ENCODE measurements at places on chromosomes 11 and 22.

DNA sequence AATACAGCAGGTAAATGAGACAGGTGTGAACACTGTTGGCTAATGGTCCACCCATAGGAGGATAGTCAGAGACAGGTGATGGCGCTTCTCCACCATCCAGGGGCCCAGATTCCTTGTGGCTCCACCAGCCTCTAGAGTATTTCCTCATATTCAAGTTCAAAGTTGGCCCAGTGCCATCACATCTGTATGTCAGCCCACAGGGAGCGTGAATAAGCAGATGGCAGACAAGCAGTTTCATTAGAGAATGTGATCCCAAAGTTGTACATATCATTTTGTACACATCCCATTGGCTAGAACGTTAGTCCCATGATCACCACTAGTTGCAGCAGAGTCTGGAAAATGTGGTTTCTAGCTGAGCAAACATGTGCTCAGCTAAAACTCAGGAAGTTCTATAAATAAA lies 11.0 kb upstream of the CWF19L2 start:
- no peak for DNase-seq

DNA sequence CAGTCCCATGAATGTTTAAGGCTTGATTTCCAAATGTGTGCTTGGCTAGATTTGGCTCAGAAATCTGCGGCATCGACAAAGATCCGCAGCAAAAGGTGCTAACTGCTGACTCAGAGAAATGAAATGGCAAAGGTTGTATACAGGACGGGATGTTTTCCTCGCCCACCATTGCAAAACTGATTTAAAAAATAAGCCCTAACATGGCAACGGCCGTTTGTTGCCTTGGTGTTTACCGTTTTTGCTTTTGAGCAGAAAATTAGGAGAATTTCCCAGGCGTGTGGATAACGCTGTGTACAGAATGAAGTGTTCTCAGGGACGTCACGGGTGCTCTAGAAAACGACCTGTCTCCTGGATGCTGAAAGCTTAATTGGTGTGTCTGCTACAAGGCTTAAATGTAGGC lies 70.2 kb downstream of the ARHGAP8 start:
- DNase-seq, result no peak

GRCh38 chr22:46572911-46573780 lies 35.7 kb upstream of the CELSR1 start:
- no peak for DNase-seq

- no peak for DNase-seq
Measured at GRCh38 chr11:55942785-55943392, 6.7 kb upstream of the OR5I1 start.

GRCh38 chr11:267491-267994 lies 10.7 kb upstream of the NLRP6 start:
- DNase-seq, result no peak

DNA sequence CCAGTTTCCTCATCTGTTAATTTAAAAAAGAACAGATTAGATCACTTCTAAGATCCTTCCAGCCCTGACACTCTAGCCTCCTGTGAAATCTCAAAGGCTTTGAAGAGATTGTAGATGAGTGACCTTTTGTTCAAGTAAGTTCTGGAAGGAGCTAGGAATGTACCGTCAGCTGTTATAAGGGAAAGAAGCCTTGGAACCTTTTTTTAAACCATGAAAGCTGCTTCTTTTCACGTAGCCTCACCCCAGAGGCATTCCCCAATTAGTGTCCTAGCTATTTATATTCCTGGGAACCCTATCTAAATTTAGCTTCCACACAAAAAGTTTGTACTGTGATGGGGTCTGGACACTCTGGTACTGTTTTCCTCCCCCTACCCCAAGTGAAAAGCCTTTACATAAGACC lies 35.8 kb upstream of the SLN start:
- no peak for DNase-seq

DNA sequence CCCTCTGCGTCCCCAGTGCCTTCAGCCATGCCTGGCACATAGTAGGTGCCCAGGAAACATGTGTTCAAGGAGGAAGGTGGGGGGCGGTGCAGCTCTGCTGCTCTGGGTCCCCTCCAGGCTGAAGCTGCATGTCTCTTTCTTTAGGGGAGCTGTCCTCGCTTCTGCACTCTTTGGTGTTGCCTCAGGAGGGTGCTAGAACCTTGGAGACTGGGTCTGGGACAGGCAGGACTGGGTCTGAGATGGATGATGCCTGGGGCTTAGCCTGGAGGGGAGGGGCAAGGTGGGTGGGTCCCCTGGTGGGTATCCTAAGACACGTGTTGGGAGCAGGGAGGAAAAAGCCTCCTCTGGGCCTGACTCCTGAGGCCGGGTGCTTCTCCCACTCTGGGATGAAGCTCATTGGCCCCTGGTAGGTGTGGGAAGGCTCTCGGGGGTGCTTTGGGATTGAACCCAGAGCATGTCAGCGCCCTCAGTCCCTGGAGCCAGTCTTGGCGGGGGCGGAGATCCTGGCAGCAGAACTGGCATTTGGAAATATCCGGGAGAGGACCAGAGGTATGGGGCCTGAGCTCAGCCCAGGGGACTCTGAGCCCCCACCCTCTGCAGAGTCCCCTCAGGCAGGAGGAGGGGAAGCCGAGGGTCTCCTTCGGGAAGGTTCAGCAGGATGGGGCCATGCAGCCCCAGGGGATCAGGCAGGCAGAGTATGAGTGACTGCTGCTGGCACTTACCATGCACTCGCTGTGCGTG lies 6.7 kb upstream of the GSTP1 start:
- DNase-seq, result no peak

DNA sequence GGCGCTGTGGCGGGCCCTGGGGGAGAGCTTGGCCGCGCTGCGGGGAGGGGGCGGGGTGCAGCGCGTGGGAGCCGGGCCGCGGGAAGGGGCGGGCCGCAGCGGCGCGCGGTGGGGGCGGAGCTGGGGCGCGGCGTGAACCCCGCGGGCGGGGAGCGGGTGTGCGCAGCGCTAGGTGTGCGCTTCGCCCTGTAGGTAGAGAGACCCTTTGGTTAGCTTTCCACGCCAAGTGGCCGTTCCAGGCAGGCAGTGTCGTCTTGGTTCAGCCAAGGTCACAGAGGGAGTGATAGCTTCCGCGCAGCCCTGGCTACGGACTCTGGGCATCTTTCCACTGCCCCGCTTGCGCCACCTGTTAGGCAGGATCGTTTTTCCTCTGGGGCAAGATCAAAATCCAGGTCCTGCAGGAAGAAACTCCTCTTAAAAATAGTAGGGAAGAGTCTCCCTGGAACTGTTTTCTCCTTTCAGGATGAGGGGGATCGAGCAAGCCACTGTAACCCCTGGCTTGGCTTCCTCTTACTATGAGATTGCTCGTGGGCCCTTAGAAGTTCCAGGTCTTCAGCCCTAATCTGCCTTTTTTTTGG lies 434 bp downstream of the BANF1 start:
- peak; percentile 88 for DNase-seq

DNA sequence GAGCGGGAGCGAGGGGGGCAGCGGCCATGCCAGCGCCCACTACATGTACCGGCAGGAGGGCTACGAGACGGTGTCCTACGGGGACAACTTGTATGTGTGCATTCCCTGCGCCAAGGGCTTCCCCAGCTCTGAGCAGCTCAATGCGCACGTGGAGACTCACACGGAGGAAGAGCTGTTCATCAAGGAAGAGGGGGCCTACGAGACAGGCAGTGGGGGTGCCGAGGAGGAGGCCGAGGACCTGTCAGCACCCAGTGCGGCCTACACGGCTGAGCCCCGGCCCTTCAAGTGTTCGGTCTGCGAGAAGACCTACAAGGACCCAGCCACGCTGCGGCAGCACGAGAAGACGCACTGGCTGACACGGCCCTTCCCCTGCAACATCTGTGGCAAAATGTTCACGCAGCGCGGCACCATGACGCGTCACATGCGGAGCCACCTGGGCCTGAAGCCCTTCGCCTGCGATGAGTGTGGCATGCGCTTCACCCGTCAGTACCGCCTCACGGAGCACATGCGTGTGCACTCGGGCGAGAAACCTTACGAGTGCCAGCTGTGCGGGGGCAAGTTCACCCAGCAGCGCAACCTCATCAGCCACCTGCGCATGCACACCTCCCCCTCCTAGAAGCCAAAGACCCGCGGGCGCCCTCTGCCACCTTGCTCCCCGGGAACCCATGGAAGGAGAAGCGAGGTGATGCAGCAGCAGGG lies 20.9 kb upstream of the TMEM191C start:
- DNase-seq, result no peak

GRCh38 chr11:77081381-77081851 lies 14.6 kb downstream of the CAPN5 start:
- no peak for DNase-seq

- DNase-seq, result no peak
Measured at GRCh38 chr11:7530013-7530640, 16.3 kb downstream of the PPFIBP2 start.

DNA sequence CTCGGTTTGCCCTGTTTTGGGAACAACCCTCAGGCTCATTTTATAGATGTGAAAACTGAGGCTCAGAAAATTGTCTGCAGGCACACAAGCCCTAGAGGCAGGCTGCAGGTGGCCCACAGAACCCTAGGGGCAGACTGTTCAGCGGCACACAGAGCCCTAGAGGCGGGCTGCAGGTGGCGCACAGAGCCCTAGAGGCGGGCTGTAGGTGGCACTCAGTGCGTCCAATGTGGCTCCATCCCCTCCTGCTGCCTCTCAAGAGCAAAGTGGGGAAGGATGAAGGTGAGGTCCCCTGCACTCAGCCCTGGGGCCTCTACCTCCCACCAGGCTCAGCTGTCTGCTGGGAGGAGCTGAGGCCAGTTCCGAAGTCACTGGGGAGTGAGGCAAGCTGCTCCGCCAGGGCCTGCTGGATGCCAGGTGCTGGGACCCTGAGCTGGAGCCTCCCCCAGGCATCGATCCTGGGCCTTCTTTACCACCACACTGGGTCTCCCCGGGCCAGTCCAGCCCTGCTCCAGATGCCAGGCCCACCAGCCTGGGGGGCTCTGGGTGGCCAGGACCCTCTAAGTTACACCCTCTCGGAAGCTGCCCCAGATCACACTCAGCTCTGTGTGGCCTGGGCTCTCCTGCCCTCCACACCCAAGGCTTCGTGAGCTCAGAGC lies 2.3 kb downstream of the ACY3 start:
- DNase-seq, result no peak

DNA sequence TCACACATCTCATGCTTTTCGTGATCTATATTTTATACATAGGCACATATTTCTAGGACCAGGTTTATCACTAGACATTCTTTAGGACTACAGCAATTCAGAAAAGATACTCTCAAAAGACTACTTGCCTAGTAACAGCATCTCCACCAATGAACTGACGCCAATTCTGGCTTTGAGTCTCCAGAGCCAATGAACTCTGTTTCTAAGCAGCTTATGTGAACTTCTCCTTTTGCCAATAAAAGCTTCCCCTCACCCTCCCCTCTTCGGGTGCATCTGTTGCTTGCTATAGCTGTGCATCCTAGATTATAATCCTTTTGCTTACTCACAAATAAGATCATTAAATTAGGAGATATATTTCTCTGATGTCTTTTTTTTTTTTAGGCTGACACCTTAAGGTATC lies 11.4 kb upstream of the ANKK1 start:
- no peak for DNase-seq

DNA sequence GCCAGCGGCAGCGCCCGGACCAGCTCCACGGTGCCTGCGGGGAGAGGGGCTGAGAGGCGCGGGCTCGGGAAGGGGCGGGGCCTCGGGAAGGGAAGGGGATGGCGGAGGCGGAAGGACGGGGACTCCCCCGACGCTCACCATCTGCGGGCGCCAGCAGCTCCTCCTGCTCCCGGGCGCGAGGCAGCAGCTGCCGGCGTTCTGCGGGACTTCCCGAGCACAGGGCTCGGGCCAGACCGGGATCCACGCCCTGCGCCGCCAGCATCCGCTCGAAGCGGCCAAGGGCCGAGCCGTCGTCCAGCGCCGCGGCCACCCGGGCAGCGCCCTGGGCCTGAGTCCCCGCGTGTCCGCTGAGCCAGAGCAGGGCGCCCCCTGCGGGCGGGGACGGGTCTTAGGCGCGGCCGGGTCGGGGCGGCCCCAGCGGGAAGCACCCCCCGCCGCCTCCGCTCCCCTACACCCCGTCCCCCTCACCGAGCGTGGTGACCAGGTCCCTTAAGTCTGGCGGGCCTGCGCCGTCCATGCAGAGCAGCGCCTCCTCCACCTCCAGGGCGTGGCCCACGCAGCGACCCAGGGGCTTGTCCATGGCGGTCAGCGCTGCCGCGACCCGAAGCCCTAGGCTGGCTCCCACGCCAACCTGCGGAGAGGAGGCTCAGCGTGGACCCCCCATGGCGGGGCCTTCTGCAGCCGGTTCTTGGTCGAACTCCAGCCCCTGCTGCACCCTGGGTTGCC lies 873 bp upstream of the SCO2 start:
- DNase-seq, result peak; percentile 84

DNA sequence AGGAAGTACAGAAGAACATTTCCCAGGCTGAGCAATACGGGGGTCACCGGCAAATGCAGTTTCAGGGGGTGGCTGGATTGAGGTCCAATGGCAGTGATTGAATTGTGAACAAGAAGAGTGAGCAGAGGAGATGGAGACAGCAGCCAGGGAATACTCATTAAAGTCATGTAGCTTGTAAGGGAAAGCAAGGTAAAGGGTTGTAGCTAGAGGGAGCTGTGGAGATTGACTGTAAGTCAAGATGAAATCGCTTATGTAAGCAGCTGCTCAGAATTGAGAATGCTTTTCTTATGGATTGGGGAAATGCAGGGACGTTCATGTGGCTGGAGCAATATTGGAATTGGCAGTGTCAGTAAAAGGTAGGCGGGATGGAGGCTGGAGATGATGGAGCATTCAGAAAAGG lies 111.4 kb upstream of the TBCEL start:
- peak; percentile 8 for DNase-seq

GRCh38 chr22:30675436-30675835 lies 7.8 kb upstream of the DUSP18 start:
- no peak for DNase-seq

DNA sequence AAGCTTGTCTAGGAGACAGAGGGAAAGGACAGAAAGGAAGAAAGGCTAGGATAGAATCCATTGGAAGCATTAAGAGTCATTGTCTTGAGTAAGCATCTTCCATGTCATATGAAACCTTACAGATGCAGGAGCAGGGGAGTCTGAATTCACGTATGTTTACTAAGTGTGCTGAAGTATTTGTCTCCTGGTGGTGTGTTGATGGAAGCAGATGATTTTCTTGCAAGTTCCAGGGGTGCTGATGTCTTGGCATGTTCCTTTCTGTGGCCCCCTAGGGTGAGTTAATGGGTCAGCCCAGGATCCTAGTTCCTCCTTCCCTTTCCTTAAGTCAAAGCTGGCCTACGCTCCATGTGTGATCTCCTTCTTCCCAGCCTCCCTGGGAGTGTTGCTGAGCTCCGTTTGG lies 110.2 kb downstream of the TEAD1 start:
- DNase-seq, result no peak

DNA sequence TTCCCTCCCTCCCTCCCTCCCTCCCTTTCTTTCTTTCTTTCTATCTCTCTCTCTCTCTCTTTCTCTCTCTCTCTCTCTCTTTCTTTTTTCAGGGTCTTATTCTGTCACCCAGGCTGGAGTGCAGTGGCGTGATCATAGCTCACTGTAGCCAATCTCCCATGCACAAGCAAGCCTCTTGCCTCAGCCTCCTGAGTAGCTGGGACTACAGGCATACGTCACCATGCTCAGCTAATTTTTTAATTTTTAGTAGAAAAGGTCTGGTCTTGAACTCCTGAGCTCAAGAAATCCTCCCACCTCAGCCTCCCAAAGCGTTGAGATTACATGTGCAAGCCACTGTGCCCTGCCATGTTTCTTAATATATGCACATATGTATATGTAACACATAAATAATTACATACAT lies 19.0 kb downstream of the TSKU start:
- no peak for DNase-seq
